Mesangial cell (primary cell): ENCODE measurements at places on chromosomes 5 and 9. TPM values are rescaled to one million over a fixed set of nuclear protein-coding genes. Genes with fewer than 3 reads are reported as not detected.

Gene FGF1
- total RNA-seq: 0.25 and 2.6 TPM in 2 replicates

Gene FIBCD1
- total RNA-seq: 0.49 and 5.3 TPM in 2 replicates

Gene CCDC152
- 0.25 and 0.49 TPM in 2 replicates for total RNA-seq

Gene SLC6A7
- not detected in 2 replicates for total RNA-seq

Gene PARP8
- total RNA-seq: 7.0 and 9.4 TPM in 2 replicates

Gene PCDHGA4
- total RNA-seq: 0.33 and 2.2 TPM in 2 replicates

Gene GPR150
- total RNA-seq: under 0.01 and 0.51 TPM in 2 replicates

Gene ZDHHC11
- 0.16 and 0.25 TPM in 2 replicates for total RNA-seq

Gene NUTM2F
- total RNA-seq: not detected in 2 replicates
